Epithelial cell of proximal tubule (primary cell): ENCODE measurements at places on chromosomes 5 and 9. TPM values are rescaled to one million over a fixed set of nuclear protein-coding genes. Genes with fewer than 3 reads are reported as not detected.

The LMX1B gene
- 0.07 and 0.52 TPM in 2 replicates for total RNA-seq

The FBLL1 gene
- total RNA-seq: 0.80 TPM in 1 of 2 replicates, not detected in the other

The NREP gene
- 31.8 and 58.6 TPM in 2 replicates for total RNA-seq

The ADAMTS19 gene
- total RNA-seq: 0.12 and 0.72 TPM in 2 replicates

The TMEFF1 gene
- total RNA-seq: 3.5 and 7.8 TPM in 2 replicates

The PCA3 gene
- not detected in 2 replicates for total RNA-seq

The FOXE1 gene
- 0.35 and 1.1 TPM in 2 replicates for total RNA-seq

The IL9 gene
- not detected in 2 replicates for total RNA-seq

The PCDHGB4 gene
- 1.7 and 4.7 TPM in 2 replicates for total RNA-seq

The FST gene
- 0.14 and 0.40 TPM in 2 replicates for total RNA-seq

The CETN3 gene
- total RNA-seq: 16.1 and 27.8 TPM in 2 replicates

The TMEM174 gene
- total RNA-seq: not detected in 2 replicates

The CD14 gene
- total RNA-seq: not detected in 2 replicates

The RNF208 gene
- total RNA-seq: 0.22 and 1.5 TPM in 2 replicates

The ERMP1 gene
- total RNA-seq: 13.2 and 21.3 TPM in 2 replicates

The PCDHA3 gene
- total RNA-seq: 0.06 TPM in 1 of 2 replicates, not detected in the other

The PCDHB15 gene
- total RNA-seq: 0.07 and 0.29 TPM in 2 replicates

The STOM gene
- total RNA-seq: 21.1 and 26.1 TPM in 2 replicates

The BTNL8 gene
- total RNA-seq: not detected in 2 replicates

The PCDHB12 gene
- not detected in 2 replicates for total RNA-seq

The ANKRD18B gene
- total RNA-seq: 3.1 and 3.4 TPM in 2 replicates

The DND1 gene
- total RNA-seq: 0.14 TPM in 1 of 2 replicates, not detected in the other
